C1 segment of cervical spinal cord (tissue), 14 donors: ENCODE measurements at places on chromosomes 11 and 22.
A peak's percentile ranks its signal among the peaks of the same experiment; 100 is the strongest.

DNA sequence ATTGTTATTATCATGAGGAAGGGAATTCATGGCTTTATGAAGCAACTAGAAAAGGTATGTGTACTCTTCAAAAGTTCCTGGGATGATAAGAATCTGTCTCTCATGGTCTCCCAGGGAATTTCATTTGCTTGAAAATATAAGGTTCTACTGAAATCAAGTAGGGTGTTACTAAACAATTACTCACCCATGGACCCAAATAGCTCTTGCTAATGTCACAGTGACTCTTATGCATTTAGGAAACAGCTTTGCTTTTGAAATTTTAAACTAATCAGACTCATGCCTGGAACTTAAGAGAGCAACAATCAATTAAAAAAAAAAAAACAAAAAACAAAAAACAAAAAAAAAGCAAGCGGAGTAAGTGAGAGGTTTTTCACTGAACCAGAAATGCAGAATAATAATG lies 1546.3 kb upstream of the TENM4 start:
- no peak for DNase-seq

- no peak for DNase-seq
These were observed 90.4 kb upstream of the YWHAH start for GRCh38 chr22:31853736-31854495.

- DNase-seq = no peak
These were observed 68.3 kb upstream of the NAV2 start for GRCh38 chr11:19644316-19644715.

DNA sequence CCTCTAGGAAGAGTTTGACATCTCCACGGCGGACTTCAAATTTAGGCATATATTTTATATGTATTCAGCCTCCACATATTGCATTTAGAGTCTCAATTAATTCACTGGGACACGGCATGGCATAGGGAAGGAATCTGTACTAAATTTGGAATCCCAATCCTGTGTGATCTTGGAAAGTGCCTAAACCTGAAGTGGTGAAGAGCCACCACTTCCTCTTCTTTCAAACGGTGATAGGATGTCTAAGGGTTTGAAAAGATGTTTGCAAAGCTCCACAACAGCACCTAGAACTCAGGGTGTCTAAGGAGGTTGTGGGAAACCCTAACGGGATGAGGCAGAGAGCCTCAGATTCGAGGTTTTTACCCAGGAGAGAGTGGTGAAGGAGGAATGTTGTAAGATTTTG lies 1.0 kb upstream of the L3MBTL2 start:
- DNase-seq = no peak

DNA sequence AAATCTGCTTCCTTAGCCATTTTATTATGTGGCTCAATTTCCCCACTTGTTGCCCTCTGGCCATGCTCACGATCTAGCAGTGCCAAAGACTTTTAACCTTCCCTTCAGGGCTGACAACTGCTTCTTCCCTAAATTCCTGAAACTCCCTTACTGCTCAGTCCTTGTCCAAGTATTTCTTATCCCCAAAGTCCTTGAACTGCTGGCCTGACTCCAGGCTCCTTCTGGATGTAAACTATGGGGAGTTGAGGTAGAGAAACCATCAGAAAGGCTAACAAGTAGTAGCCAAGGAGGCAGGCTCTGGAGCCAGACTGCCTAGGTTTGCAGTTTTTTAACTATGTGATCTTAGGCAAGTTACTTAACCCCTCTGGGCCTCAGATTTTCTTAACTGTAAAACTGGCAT lies 258.7 kb upstream of the CCDC90B start:
- DNase-seq = no peak

- DNase-seq = no peak
These were observed 14.3 kb upstream of the ACRV1 start for GRCh38 chr11:125694951-125695350.

DNA sequence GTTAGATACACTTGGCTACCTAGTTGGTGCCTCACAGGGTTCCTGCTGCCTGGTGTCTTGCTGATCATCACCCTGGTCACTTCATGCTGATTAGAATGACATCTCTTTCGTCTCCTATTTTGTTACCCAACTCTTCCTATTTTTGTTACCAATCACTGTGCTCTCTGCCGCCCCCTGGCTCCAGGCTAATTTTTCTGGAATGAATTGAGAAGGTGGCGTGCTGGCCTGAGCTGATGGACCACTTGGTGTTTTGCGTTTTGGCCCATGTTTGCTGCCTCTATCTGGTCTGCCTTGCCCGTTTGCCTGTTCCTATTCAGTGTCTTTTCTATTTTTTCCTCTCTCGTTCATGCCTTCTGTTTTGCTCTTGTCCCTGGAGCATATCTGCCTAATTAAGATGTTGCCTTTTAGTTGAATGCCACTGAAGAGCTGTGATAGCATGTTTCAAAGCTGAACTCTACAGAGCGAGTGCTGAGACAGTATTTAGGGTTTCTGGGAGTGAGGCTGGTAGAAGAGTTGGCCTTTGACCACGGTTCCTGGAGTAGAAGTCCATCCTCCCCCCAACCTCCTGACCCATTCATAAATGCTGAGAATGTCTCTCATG lies 5.9 kb upstream of the ATF4 start:
- DNase-seq = no peak

DNA sequence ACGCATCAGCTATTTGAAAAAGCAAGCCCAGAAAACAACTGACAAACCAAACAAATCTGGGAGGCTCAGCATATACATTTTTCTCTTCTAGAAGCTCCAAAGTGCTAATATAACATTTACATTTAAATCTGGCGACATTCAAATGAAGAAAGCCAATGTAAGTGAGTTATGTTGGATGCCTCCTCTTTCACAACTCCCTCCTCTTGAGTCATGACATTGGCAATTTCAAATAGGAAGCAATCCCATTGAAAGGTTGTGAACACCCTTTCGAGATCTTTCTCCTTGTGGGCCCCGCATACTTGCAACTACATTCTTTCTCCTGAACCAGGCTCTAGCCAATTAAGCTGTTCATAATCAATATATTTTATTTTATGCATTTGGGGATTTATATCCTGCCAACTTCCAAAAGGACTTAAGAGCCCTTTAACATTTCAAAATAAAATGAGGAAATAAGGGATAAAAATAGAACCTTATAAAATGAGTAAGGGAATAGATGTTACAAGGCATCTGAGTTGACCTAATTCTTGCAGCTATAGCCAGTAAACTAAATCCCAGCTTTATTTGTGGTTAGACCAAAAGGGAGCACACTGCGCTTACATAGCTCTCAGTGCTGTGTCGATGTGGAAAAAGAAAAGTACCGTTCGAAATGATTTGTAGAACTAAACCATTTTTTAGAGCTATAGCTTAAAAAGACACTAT lies 129.5 kb upstream of the SESN3 start:
- no peak for DNase-seq

DNA sequence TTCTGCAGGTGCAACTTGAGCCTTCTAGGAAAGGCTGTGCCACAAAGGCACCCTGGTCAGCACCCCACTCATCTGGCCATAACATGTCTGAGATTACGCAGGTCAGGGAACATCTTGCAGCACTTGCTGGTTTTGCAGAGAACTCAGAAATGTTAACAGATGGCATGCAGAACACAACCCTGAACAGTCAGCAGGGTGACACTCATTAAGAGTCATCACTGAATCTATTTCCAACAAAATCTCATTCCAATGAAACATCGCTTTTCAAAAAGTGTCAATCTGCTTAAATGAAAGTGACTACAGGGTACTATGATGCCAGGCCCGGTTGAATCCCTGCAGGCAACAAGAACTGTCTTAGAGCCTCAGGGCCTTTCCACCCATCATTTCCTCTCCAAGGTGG lies 369.8 kb upstream of the CCDC90B start:
- no peak for DNase-seq

DNA sequence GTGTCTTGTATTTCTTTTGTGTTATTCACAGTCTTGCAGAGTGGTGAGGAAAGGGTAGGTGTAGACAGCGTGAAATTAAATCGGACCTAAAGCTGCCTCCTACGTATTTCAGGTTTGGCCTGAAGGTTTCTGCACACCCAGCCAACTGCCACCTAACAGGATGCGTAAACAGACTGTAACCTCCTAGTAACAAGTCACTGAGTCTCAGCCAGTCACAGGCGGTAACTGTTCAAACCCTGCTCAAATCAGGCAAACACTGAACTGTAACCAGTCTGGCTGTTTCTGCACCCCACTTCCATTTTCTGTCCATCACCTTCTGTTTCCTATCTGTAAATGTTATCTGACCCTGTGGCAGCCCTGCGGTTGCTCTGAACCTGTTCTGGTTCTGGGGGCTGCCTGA lies 87.1 kb downstream of the ADAMTS15 start:
- no peak for DNase-seq

- no peak for DNase-seq
These were observed 12.0 kb downstream of the BRD1 start for GRCh38 chr22:49815641-49816091.

DNA sequence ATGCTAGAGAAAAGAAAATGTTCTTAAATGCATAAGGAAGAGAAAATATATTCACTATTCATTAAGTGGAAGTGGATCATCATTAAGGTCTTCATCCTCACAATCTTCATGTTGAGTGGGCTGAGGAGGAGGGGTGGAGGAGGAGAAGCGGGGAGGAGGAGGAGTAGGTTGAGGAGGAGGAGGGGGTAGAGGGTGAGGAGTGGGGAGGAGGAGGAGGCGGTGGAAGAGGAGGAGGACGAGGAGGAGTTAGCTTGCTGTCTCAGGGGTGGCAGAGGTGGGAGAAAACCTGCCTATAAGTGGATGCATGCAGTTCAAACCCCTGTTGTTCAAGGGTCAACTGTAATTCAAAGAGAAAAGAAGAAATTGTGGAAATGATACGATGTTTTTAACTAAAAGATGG lies 71.6 kb downstream of the MYEOV start:
- no peak for DNase-seq

DNA sequence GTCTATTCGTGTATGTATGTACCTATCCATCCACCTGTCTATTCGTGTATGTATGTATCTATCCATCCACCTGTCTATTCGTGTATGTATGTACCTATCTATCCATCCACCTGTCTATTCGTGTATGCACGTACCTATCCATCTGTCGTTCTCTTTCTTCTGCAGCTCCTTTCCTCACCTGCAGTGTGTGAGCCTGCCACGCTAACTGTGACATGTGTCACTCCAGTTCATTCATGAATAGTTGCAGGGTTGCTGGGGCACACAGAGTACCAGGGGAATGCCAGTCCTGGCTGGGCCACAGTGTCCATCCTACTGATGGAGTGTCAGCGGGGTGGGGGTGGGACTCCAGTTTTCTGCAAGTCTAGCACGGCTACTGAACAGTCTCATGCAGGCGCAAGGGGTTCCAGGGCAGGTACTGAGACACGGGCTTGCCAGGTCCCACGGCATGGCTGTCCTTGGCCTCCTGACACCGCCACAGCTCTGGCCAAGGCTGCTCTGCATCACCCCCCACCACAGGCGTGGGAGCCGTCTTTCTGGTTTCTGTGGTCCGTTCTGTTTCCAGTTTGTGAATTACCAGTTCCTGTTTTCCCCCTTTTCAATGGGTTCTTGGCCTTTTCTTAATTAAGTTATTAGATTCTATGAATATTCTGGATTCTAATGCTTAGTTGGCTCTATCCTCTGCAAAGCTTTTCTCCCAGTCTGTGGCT lies 88.8 kb upstream of the CLDN5 start:
- DNase-seq = no peak

GRCh38 chr11:56750190-56750589 lies 1.7 kb upstream of the OR9G4 start:
- no peak for DNase-seq

DNA sequence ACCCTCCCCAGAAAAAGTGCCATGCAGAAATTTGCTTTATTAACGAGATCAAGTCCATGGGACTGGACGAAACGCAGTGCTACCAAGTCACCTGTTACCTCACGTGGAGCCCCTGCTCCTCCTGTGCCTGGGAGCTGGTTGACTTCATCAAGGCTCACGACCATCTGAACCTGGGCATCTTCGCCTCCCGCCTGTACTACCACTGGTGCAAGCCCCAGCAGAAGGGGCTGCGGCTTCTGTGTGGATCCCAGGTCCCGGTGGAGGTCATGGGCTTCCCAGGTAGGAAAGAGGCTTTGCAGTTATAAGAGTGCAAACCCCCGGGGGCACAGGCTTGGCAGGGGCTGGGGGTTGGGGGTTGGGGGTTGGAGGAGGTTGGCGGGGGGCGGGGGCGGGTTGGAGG lies 4.2 kb downstream of the APOBEC3H start:
- DNase-seq = no peak

GRCh38 chr11:134048028-134048427 lies 20.8 kb upstream of the JAM3 start:
- DNase-seq = no peak

- DNase-seq = no peak
These were observed 94.2 kb upstream of the FAT3 start for GRCh38 chr11:92130421-92130831.

GRCh38 chr22:39090426-39091064 lies 6.5 kb upstream of the APOBEC3H start:
- no peak for DNase-seq

DNA sequence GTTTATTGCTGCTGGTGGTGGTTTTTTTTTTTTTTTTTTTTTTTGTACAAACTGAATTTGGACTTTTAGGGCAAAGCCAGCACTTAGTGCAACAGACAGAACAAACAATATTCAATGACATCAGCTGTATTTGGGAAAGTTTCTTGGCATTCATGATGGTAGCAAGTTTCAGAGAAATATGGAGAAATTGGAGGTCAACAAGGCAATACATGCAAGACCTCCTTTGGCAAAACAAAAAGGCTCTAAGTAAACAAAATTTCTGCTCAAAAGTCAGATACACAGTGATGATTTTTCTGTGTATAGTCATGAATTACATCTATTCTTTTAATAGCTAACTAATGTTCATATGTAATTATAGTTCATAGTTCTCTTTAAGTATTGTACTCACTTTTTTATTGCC lies 612.5 kb upstream of the LUZP2 start:
- DNase-seq = no peak

DNA sequence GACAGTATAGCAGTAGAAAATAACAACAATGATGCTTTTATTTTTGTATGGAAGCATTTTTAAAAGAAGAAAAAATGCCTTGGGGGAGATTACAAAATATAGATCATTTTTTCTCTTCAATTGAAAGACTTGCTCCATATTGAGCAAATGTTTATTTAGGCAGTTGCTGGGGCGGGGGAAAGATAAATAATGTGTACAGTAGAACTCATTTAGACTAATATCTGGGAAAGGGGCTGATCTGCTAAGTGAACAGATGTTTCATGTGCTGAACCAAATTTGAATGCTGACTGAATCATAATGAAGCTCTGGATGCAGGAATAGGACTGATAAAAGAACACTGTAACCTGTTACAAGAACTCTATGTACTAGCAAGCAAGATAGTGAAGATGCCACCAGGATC lies 457.1 kb upstream of the TENM4 start:
- DNase-seq = no peak

GRCh38 chr11:44017443-44018126 lies 30.2 kb upstream of the ACCSL start:
- DNase-seq = no peak

- peak; percentile 85 for DNase-seq
These were observed 21.1 kb downstream of the SERPINH1 start for GRCh38 chr11:75582895-75583717.

DNA sequence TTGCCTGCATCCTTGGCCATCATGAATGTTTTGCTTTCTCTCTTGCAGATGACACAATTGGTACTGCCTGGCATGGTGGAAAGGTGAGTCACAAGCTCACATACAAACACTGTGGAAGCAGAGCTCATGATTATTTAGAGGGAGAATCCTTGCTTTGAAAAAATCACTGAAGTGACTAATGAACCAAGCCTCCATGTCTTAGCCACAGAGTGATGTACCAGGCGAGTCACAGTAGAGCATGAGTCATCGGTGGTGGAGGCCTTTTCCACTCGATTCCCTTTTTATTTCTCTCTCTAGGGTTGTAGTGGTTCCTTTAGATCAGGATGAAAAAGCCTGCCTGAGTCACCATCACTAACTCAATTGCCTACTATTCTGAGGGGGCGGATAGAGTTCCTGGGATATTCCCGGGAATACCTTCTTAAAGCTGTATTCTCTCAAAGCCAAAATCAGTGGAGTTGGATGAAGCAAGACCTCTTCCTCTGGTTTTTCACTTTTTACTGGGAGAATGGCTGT lies 49.6 kb upstream of the ALKBH3 start:
- no peak for DNase-seq
